ENCODE measurements at places on chromosomes 6 and 20.

DNA sequence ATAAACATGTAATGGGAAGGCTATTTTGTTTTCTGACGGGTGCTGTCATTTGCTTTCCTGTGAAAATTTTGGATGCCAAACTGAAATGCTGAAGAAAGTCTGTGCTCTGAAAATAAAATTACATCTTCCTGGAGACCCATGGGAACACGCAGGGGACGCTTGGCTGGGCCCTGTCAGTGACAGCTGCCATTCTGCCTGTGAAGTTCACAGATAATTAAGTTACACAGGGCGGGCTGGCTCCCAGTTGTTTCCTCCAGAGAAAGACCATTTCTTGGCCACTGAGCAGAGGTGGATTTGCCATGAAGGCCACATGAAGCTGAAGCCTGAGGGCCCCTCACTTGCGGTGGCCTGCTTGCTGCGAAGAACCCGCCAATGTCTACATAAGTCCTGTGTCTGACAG, 93.5 kb downstream of the TMEM170B start:
- DNase-seq = no peak

GRCh38 chr6:128993166-128993565, 110.2 kb downstream of the LAMA2 start:
- DNase-seq = no peak

- DNase-seq = no peak
These were observed 142.5 kb downstream of the CD164 start for GRCh38 chr6:109239651-109240321.

GRCh38 chr6:135052939-135053338, 1.7 kb downstream of the HBS1L start:
- no peak for DNase-seq

DNA sequence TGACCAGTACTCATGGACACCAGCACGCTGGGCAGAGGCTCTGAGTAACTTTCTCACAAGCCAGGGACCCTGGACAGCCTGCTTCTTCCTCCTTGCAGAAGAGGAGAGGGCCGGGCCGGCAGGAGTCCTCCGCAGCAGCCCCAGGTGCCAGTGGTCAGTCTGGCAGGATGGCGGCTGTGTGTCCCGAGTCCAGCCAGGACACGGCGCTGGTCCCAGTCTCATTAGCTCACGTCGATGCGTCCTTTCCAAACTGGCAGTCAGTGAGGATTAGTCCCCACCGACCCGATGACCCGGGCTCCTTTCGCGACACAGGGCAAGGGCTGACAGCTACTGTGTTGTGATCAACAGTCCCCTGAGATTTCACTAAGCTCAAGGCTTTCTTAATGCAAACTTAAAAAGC, 267.0 kb downstream of the TAF4 start:
- DNase-seq = no peak

- no peak for DNase-seq
These were observed 39.4 kb upstream of the HIVEP2 start for GRCh38 chr6:142984386-142984785.

- no peak for DNase-seq
These were observed 114.0 kb upstream of the FOXA2 start for GRCh38 chr20:22698259-22698842.

GRCh38 chr6:49553384-49553783, 2.9 kb downstream of the C6orf141 start:
- DNase-seq = no peak

GRCh38 chr6:4128748-4129147, 6.6 kb downstream of the ECI2 start:
- no peak for DNase-seq

GRCh38 chr6:47595785-47596184, 102.6 kb upstream of the ADGRF4 start:
- DNase-seq = no peak

DNA sequence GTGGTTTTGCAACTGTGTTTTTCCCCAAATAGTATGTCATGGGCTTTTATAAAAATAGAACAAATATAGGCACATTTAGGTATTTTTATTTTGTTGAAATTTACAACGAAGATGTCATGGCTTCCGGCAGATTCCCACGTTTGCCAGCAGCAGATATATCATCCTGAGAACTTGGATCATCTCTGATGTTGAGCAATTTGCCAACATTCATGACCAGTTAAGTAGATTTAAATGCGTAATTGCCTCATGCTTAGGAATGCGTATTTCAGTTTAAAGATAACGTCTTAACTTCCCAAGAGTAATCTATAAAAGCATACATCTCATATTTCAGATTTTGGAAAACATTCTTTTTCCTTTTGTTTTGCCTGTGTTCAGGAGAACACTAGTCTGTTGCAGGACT, 457.8 kb downstream of the QKI start:
- DNase-seq = no peak

- peak; percentile 44 for DNase-seq
These were observed 69.0 kb downstream of the DLL1 start for GRCh38 chr6:170221753-170222400.

DNA sequence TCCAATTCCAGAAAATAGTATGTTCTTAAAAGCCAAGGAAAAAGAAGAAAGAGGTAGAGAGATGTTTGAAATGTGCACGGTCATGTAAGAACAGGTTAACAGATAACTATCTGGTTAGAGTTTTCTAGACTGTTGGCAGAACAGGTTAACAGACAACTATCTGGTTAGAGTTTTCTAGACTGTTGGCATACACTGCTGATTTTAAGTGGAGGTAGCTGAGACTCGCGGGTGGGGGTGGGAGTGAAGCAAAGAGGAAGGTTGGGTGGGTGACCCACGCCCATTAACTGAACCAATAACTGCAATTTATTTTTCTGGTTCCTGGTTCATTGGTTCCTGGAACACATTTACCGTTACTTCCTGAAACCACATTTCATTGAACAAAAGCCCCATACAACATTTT, 157.5 kb downstream of the ELOVL4 start:
- DNase-seq = no peak

DNA sequence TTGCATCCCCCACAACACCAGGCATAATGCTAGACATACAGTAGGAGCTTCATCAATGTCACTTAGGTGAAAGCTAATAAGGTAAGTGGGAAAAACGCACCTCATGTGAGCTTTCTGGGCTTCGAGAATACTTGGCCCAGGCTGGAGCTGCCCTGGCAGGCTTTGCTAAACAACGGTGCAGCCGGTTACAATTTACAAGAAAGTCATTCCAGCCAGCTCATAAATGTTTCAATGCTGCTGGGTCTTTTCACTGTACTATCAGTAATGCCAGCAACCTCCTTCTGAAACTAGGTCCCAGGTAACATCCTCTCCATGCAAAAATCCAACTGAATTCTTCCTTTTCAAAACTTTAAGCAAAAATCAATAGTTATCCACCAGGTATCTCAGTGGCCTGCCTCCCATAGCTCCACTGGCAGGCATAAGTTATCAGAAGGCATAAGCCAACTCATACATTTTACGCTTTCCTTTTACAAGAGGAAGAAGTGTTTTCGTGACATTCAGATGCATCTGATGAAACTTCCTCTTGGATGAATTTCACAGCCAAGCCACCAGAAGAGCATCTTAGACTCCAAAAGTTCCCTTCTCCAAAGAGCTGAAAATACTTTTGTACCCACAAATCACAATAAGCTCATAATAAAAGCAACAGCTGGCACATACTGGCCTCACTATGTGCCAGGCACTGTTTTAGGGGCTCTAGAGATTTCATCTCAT, 56.3 kb downstream of the RTN4IP1 start:
- DNase-seq = no peak

- no peak for DNase-seq
These were observed 49.8 kb downstream of the MAP3K7 start for GRCh38 chr6:90537027-90537426.

DNA sequence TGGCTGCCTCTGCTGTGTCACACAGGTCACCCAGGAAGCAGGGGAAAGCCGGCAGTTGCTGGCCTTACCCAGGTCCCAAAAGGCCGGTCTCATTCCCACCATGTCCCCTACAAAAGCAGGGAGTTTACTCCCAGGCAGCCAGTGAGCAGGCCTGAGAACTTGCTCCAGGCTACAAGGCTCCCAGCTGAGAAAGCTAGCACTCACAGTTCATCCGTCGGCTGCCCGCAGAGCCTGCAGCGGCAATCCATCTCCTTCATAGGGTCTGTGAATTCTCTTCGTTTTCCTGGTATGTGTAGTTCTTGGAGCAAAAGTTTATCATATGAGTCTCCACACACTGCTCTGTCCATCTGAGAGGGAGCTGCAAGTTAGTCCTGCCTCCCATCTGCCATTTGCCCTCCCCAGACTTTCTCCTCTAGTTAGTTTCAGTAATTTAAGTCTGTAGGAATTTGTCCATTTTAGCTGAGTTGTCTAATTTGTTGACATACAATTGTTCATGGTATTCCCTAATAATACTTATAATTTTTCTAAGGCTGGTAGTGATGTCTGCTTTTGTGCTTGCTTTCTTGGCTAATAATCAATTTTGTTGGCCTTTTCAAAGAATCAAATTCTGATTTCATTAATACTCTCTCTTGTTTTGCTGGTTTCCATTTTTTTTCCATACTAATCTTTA, 135.6 kb downstream of the MAP3K4 start:
- DNase-seq = no peak

GRCh38 chr20:50133474-50134217, 19.9 kb downstream of the PEDS1 start:
- no peak for DNase-seq

DNA sequence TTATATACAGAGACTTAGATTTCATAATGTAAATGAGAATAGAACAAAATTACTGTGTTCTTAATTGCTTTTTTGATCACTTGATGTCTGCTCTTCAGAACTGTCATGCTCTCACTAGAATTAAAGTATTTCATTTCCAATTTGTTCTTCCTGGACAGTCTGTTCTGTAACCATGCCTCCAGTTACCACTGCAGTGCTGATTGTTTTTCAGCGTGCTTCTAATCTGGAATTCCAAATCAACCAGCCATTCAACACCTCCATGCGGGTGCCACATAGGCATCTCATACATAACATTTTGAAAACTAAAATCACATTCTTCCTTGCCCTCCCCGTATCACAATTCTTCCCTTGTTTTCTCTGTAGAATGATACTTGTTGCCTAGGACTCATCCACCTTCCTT, 132.8 kb downstream of the QKI start:
- DNase-seq = no peak

GRCh38 chr6:119350202-119350951, 816 bp upstream of the MAN1A1 start:
- no peak for DNase-seq

DNA sequence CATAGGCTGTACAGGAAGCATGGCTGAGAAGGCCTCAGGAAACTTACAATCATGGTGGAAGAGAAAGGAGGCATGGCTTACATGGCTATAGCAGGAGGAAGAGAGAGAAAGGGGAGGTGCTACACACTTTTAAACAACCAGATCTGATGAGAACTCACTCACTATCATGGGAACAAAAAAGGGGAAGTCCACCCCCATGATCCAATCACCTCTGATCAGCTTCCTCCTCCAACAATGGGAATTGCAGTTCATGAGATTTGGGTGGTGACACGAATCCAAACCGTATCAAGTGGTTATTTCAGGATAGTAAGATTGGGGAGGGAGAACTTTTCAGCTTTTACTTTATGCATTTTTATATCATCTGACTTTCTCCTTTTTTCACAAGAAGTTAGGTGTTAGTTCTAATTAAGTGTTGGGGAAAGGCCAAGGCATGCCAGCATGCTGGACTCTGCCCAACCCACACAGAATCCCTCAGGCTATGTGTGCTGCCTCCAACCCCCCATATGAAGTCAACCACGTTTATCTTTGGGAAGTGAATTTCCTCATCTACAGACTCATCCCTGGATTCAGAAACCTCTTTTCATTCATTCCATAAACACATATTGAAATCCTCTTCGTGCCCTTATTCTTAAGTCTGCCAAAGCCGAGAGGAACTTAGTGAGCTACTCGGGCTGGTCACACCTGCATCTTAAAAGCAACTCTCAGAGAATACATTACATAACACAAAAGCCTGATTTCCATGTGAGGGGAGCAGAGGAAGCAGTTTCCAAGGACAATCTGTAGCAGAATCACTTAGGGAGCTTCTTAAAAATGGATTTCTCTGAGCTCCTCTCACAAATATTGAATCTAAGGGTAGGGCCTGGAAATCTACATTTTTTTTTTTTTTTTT, 16.7 kb upstream of the CLIC5 start:
- no peak for DNase-seq

GRCh38 chr6:63795006-63795405, 159.4 kb downstream of the PHF3 start:
- DNase-seq = no peak

DNA sequence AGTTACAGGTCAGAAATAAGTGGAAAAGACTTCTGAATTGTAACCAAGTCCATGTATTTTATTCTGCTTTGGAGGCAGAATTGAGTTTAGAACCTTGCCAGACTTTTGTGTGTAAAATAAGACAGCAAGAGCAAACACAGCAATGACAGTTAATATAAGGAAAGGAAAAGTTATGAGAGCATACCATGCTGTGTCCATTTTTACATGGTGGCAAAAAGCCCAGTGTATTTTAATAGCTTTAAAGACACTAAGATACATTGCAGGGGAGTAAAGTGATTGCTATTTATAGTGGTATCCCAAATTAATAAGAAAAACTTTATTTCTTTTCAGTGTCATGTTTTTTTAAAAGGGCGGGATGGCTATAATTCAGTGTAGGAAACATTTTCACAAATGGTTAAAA, 45.2 kb downstream of the CDC5L start:
- no peak for DNase-seq

DNA sequence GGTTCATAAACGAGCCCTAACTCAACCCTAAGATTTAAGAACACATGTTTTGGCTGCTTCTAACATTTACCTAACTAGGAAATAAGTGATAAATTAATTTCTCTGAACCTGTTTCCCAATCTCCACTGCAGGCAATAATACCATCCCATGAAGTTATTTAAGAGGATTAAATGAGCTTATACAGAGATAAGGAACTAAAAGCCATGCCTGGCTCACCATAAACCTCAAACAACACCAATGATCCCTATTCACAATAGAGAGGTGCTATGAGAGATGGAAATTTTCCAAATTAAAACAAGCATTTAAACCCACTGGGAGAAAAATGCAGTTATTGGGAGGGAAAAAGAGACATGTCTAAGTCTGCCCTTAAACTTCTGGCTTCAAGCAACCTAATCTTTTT, 33.9 kb upstream of the KLHL31 start:
- DNase-seq = no peak

DNA sequence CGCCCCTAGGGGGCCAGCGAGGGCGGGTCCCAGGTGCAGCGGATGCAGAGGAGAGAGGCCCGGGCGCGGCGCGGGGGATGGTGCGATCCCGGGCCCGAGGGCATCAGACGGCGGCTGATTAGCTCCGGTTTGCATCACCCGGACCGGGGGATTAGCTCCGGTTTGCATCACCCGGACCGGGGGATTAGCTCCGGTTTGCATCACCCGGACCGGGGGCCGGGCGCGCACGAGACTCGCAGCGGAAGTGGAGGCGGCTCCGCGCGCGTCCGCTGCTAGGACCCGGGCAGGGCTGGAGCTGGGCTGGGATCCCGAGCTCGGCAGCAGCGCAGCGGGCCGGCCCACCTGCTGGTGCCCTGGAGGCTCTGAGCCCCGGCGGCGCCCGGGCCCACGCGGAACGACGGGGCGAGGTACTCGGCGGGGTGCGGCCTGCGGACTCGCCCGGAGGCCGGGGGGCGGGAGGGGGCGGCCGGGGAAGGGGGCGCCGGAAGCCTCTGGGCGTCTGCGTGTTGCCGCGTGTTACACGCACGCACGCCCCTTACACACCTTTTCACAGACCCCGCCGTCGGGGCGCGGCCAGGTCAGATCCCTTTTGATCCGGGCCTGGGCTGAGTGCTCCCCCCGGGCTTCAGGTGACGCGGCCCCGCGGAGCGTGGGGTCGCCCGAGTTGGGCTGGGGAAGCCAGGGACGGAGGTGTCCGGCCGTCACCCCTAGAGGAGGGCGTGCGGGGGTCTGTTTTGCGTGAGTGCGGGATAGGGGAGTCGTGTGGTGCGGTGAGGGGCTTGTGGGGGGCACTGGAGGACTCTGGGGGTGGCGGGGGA, 412 bp downstream of the TRIB3 start:
- peak; percentile 88 for DNase-seq

- DNase-seq = no peak
These were observed 45.1 kb downstream of the WDR27 start for GRCh38 chr6:169656546-169657283.
